Stimulated activated CD4-positive, alpha-beta T cell treated with anti-CD3 and anti-CD28 coated beads, Interleukin-12 subunit alpha, Interleukin-12 subunit beta, amount 100 ng/mL, for 4 hours (primary cell): ENCODE measurements at places on chromosomes 13 and 19.

DNA sequence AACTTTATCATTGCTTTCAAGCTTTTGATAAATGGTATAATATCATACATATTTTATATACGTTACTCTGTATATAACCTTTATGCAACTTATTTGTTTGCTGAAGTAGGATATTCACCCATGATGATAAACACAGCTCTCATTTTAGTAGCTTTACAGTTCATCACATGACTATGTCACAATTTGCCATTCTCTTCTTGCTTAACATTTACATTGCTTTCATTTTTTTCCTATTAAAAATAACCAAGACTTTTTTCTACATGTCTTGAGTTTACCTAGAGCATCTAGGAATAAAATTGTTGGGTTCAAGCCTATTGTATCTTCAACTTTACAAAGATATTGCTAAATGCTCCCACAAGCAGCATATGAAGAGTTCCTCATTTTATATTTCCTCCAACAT, 54.0 kb downstream of the KCNRG start:
- no peak for DNase-seq

- no peak for DNase-seq
Measured at GRCh38 chr19:49560358-49560900, 19.9 kb downstream of the NOSIP start.

DNA sequence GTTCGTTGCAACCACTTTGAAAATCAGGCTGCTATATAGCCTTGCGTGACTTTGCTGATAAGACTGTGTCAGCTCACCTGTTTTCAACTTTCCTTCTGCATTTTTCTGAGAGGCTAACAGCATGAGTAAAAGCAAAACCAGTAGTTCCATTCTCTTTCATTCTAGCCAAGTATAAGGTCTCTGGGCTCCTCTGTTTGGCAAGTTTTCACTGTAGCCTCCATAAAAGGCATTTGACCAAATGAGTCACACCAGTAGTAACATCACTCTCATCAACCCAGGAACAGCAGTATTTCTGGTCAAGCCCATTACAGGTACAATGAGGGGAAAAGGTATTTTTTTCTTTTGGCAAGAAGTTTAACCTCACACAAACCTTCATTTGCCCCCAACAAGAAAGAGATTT, 1149.8 kb upstream of the MIR17HG start:
- DNase-seq: no peak

- DNase-seq: no peak
Measured at GRCh38 chr13:46352805-46353204, 34.2 kb downstream of the RUBCNL start.

DNA sequence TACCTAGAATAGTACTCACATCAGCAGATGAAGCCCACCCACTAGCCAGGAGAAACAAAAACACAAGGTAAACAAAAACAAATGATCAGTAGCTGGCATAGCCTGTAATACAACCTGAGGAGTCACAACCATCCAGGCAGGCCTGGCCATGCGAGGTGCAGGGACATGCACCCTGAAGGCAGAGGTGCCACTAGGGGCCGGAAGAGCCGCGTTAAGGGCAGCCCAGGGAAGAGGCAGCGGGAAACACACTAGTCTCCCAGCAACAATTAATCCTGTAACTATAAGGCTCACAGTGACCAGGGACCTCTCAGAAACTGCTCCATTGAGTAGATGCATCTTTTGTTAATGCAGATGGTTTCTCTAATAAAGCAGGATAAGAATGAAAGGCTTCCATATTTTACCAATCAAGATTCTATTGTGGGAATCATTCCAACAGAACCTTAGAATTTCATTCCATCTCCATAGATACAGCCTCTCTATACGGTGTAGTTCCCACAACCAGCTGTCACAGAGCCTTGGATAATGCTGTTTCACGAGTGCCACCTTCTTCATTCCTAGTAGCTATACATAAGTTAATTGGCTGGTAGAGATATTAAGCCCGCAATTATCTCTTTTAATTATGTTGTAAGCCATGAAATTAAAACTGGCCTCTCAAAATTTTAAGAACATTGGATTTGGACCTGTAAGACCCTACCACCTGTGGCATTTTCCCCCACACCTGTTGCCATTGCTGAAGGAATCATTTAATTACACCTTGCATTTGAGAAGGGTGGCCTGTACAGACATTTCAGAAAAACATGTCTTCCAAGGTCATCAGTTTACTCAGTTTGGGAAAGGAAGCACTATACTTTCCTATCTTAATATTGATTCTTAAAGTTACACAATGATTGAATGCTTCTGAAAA, 28.7 kb downstream of the ANKRD10 start:
- DNase-seq: no peak

- DNase-seq: no peak
Measured at GRCh38 chr13:37290716-37291505, 185.4 kb upstream of the CSNK1A1L start.

DNA sequence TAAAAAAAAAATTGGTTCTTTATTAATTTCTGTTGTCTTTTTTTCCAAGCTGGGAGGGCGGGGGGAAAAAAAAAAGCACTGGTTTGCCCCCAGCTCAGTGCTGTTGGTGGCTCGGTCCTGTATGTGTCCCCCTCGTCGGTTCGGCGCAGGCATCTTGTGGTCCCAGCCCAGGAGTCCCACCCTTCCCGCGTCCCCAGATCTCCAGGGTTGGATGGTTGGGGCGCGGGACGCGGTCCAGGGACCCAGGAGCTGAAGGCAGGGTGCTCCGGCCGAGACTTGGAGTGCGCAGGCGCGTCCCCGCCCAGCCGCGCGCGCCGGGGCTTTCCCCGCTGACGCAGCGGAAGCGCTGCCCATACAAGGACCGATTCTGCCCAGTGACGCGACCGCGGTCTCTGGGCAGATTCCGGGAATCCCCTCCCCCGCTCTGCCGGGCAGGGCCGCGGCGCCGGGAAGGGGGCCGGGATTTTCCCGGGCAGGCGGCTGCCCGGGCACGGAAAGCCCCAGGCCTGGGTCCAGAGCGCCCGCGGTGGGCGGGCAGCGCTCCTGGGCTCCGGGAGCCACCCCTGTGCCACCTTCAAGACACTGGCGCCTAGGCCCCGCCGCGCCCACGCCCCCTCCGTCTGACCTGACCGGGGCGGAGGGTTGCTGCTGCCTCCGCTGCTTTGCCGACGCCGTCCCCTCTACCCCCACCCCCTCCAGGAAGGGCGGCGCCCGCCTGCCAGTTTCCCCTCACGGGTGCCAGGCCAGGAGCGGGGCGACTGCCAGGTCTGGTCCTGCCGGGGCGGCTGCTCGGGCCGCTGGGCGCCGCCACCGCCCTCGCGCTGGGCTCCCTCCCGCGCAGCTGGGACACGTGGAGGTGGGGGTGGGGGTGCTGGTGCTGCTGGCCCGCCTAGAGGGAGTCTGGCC, 2.3 kb downstream of the JUNB start:
- DNase-seq: peak; percentile 93

- DNase-seq: no peak
Measured at GRCh38 chr19:12834976-12835757, 788 bp upstream of the RTBDN start.

GRCh38 chr19:3057275-3057714, 5.0 kb downstream of the TLE5 start:
- DNase-seq: no peak

DNA sequence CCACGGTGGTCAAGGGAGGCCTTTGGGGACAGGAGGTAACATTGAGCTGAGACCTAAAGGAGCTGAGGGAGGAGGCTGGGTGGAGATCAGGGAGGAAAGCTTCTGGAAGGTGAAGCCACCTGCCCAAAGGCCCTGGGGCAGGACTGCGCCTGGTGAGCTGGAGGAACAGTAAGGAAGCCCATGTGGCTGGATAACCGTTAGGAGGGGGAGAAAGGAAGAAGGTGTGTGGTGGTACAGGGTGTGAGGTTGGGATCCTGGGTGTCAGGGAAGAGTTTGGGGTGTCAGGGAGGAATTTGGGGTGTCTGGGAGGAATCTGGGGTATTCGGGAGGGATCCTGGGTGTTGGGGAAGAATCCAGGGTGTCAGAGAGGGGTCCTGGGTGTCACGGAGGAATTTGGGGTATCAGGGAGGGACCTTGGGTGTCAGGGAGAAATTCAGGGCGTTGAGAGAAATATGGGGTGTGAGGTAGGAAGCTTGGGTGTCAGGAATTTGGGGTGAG, 695 bp downstream of the TICAM1 start:
- DNase-seq: no peak

- no peak for DNase-seq
Measured at GRCh38 chr13:57286511-57287098, 119.6 kb downstream of the PRR20E start.

DNA sequence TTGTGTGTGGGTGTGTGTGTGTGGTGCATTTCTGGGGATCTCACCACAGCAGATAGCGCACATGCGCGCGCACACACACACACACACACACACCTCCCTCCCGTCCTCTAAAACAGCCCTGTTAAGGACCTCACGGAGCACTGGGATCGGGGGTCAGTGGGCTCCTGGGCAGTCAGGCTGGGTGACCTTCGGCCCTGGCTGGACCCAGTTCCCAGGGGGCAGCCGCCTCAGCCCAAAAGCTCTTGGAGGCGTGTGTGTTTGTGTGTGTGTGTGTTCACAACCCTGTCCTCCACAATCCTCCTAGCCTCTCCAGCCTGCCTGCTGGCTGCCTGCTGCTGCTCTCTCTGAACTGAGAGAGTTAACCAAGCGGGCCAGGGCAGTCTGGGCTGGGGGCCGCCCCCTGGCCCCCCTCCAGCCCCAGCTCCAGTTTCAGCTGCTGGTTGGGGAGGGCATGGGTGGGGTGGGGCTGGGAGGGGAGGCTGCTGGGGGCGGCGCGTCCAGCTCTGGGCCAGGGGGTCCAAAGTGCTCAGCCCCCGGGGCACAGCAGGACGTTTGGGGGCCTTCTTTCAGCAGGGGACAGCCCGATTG, at the start of gene FXYD1:
Gene FXYD1 (plus strand): TSS at position 520 of the 588 bp plus-strand sequence. CDS start 1,256 bp downstream, outside the sequence.
- no peak for DNase-seq

DNA sequence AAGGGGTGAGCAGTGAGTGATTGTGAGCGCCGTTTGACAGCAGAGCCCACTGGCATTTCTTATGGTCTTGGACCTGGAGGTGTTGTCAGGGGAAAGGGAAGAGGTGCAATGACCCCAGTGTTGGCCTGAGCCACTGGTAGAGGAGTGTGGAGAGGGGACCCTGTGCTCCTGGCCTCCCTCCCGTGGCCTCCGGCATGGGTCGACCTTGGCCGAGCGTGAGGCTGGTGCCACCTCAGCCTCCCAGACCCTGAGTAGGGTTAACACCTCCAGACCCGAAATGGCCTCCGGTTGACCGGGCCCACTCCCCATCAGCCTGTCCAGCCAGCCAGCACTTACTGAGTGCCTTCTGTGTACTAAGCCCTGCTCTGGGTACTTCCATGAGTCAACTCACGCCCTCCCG, 6.5 kb downstream of the TRAPPC5 start:
- no peak for DNase-seq

DNA sequence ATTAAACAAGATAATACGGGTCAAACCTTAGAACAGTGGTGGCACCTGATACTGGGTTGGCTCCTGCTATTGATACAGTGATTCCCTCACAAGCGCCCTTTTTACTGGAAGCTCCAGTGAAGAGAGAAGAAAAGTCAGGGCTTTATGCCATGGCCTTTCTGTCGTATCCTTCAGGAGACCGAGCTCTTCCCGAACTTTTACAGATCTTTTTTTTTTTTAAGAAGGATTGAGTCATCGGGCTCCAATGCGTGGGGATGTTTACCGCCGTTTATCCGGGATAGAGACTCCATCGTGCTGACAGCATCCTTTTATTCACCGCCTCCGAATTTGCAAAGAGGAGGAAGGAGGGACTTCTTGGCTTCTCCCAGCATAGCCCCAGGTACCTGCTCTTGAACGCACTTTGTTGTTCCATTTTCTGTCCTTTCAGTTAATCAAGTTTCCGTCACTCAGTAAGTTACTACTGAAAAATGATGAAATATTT, 574 bp downstream of the ZNF227 start:
- no peak for DNase-seq

GRCh38 chr19:5877427-5877826, 7.1 kb upstream of the FUT5 start:
- no peak for DNase-seq

- no peak for DNase-seq
Measured at GRCh38 chr13:30004204-30004603, 153.8 kb upstream of the UBL3 start.

DNA sequence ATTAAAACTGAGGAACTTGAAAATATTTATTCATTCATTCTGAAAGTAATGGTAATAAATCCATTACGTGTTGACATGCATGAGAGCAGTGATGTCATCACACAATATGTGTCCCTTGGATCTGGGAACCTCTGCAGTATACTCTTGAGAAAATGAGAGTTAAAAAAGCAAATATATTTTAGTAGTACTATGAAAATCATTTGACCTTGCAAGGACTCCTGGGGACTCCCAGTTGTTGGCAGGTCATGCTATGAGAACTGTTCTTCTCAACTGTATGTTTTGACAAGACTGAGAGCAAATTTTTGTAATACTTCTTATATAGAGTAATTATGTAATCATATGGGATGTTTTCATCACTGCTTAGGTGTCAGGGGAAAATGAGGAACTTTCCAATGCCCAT, 249.4 kb downstream of the PCCA start:
- DNase-seq: no peak

- no peak for DNase-seq
Measured at GRCh38 chr13:113001241-113002140, 32.5 kb downstream of the MCF2L start.

DNA sequence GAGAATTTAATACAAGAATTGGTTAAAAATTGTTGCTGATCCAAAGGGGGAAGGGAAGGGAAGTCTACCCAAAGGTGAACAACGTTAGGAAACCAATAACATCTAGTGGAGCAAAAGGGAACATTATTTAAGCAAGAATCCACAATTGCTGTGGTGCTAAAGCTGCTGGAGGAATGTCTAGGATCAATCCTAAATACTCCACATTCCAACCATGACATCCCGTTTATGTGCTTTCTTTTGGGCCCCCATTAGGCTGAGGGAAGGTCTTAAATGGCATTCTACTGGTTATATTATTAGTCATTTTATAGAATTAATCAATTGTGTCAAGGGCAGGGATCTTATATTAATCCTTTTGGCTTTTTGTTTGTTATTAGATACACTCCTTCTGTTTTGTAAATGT, 39.9 kb upstream of the VWA8 start:
- no peak for DNase-seq

DNA sequence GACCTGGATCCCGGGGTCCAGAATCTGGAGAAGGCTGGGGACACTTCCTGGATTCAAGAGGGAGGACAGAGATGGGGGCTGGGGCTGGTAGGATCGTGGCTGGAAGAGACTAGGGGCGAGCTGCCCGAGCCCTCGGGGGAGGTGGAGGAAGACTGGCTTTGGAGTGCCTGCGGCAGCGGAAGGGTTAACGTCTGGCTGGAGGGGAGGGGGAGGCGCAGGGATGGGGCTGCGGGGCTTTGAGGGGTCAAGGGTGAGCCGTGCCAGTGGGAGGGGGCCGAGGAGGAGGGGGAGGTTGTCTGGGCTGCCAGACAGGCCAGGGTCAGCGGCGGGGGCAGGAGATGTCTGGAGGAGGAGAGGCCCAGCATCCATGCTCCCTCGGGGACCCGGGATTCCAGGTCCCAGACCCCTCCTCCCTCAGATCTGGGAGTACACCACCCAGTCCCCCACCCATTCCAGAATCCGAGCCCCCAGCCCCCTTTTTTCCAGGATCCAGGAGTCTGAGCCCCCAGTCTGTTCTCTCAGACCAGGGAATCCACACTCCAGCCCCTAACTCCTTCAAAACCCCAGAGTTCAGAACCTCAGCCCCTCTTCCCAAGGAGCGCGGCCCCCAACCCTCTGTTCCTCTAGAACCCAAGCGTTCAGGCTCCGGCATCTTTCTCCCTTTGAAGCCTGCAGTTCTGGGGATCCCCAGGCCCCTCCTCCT, 3.2 kb upstream of the SPACA6 start:
- DNase-seq: no peak

GRCh38 chr13:112722433-112723263, 32.8 kb downstream of the ATP11A start:
- DNase-seq: no peak

GRCh38 chr19:18908917-18909619, 10.1 kb downstream of the COPE start:
- DNase-seq: no peak

GRCh38 chr19:45973553-45974338, at the start of gene NOVA2:
Gene NOVA2, minus strand, starts transcription at chr19:45973865. Its CDS starts 514 bp downstream, at chr19:45973351.
- peak; percentile 34 for DNase-seq
